ENCODE measurements at places on chromosomes 12 and 14. TPM values are rescaled to one million over a fixed set of nuclear protein-coding genes. Genes with fewer than 3 reads are reported as not detected.

- no peak for DNase-seq
- no peaks in the 10 kb centered on the region for H3K36me3 ChIP-seq
- H3K27me3 ChIP-seq = no peaks in the 10 kb centered on the region
- H3K4me1 ChIP-seq = no peaks in the 10 kb centered on the region
- no peak overlapping the region for H3K4me3 ChIP-seq
Measured at GRCh38 chr12:4216187-4216927, 57.2 kb upstream of the CCND2 start.

Gene CKAP4
- 210 TPM for total RNA-seq

DNA sequence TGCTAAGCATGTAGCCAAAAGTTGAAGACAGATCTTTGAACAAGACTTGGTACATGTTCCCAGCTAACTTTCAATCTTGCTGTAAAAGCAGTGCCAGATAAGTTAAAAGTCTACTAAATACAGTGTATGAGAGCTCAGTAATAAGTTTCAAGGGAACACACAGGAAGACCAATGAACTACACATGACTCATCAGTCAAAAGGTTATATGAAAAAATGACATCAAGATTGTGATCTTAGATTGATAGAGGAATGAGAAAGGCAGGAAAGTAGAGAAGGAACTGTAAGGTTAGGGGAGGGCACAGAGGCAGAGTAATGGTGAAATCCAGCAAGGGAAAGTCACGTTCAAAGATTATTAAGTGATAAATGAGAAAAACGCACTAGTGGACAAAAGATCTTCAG lies 249.9 kb upstream of the FLRT2 start:
- no peaks in the 10 kb centered on the region for H3K4me1 ChIP-seq
- H3K4me3 ChIP-seq = no peak overlapping the region
- peak; percentile 3 for DNase-seq
- H3K36me3 ChIP-seq = no peaks in the 10 kb centered on the region
- H3K27me3 ChIP-seq = no peaks in the 10 kb centered on the region

GRCh38 chr12:42163913-42164312 lies 19.2 kb upstream of the GXYLT1 start:
- no peak overlapping the region for H3K4me3 ChIP-seq
- DNase-seq = no peak
- H3K27me3 ChIP-seq = no peaks in the 10 kb centered on the region
- peaks cover 24% of the 10 kb centered on the region for H3K4me1 ChIP-seq
- peaks cover 19% of the 10 kb centered on the region for H3K36me3 ChIP-seq

DNA sequence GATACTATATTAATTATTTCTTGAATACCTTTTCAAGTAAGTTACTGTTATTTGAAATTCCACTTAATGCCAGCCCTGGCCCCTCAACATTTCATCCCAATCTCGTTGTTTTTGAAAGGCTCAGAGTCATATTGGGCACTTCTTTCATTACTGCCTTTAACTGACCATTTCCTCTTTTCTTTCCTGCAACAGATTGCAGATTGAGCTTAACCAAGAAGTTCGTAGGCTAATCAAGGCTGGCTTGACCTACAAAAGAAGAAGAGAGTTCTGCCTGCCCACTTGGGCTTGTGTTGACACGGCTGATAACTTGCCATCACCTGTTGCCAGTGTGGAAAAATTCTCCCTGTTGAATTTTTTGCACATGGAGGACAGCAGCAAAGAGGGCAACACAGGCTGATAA lies 91.0 kb downstream of the FLRT2 start:
- no peak overlapping the region for H3K4me3 ChIP-seq
- H3K27ac ChIP-seq = no peak overlapping the region
- peaks cover 55% of the 10 kb centered on the region for H3K36me3 ChIP-seq
- peaks cover 4% of the 10 kb centered on the region for H3K4me1 ChIP-seq
- no peaks in the 10 kb centered on the region for H3K27me3 ChIP-seq

- H3K27ac ChIP-seq = no peak overlapping the region
- H3K4me1 ChIP-seq = peaks cover 22% of the 10 kb centered on the region
- no peaks in the 10 kb centered on the region for H3K27me3 ChIP-seq
- H3K36me3 ChIP-seq = peaks cover 41% of the 10 kb centered on the region
- peak; percentile 62 for DNase-seq
- H3K4me3 ChIP-seq = no peak overlapping the region
Measured at GRCh38 chr14:85590784-85591183, 60.8 kb downstream of the FLRT2 start.

Gene NYNRIN
- total RNA-seq = 3.7 TPM

- H3K4me1 ChIP-seq = peaks cover 17% of the 10 kb centered on the region
- no peaks in the 10 kb centered on the region for H3K27me3 ChIP-seq
- no peak overlapping the region for H3K27ac ChIP-seq
- DNase-seq = no peak
- no peak overlapping the region for H3K4me3 ChIP-seq
Measured at GRCh38 chr14:24941719-24942118, 108.2 kb downstream of the STXBP6 start.

GRCh38 chr12:121982950-121983349 lies 38.7 kb upstream of the BCL7A start:
- H3K27me3 ChIP-seq = no peaks in the 10 kb centered on the region
- no peaks in the 10 kb centered on the region for H3K4me1 ChIP-seq
- DNase-seq = no peak
- H3K4me3 ChIP-seq = no peak overlapping the region

Gene MAP1LC3B2
- total RNA-seq = 0.63 TPM

DNA sequence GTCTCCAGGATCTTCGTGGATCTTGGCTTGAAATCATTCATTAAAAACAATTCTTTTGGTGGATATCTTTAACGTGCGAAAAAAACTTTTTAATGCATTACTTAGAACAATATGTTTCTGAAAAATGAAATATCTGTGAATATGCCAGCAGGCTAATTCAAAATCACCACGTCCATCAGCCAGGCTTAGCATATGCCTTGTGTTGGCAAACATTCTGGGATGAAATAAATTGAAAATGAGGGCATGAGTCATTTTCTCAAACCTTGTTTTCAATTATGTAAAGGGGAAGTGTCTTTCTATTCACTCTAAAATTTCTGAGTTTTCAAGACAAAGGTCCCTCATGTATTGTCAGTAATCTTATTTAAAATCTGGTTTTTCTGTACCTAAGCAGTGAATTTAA lies 393.9 kb downstream of the PAWR start:
- no peaks in the 10 kb centered on the region for H3K36me3 ChIP-seq
- peak; percentile 11 for DNase-seq
- H3K27me3 ChIP-seq = no peaks in the 10 kb centered on the region
- H3K4me1 ChIP-seq = peaks cover 20% of the 10 kb centered on the region
- H3K4me3 ChIP-seq = no peak overlapping the region
- H3K27ac ChIP-seq = no peak overlapping the region

Gene SERPINA4
- not detected for total RNA-seq

DNA sequence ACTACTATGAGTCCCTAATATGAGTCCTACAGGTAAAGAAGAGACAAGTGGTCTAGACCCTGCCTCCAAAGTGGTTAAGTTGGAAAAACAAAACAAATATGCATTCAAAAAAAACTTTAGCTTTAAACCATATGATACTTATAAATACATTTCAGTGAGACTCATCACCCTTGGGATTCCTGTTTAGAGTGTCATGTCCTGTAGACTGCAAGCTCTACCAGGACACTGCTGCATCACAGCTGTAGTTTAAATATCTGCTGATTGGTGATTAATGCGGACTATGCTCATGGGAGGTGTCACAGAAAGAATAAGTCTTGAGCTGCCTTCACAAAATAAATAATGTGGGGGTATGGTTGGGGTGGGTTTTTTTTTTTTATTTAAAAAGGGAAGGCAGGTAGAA lies 8.8 kb upstream of the LGR5 start:
- no peak overlapping the region for H3K4me3 ChIP-seq
- no peak overlapping the region for H3K27ac ChIP-seq
- H3K4me1 ChIP-seq = no peaks in the 10 kb centered on the region
- no peaks in the 10 kb centered on the region for H3K36me3 ChIP-seq
- H3K27me3 ChIP-seq = peaks cover 13% of the 10 kb centered on the region

DNA sequence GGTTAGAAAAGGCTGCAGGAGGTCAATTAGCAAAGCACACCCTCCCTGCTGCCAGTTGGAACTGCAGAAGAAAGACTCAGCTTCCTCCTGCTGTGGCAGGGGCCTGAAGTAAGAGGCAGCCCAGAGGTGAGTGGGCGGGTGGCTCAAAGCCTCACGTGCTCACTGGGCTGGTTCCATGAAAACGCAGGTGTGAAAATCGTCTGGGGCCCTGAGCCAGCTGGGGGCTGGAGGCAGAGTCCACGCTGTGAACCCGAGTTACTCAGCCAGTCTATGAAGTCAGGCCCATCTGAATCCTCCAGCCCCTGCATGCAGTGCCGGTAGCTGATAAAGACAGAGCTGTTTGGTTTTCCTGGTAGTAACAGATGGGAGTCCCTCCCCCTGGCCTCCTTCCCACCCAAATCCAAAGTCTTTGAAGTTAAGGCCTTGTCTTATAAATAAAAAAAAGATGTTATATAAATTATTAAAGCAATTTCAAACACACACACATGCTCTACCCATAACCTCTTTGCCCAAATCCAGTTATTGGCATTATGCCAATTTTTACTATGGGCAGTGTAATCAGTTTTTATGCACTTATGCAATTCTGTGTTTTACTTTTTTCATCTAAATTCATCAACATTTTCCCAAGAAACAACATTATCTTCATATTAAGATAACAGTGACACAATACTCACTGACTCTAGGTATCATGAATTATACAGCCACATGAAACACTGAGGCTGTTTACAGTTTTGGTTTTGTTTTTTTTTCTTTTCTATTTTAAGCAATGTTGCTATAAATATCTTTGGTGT lies 57.9 kb upstream of the PNMA1 start:
- peak; percentile 54 for DNase-seq
- no peaks in the 10 kb centered on the region for H3K36me3 ChIP-seq
- peaks cover 10% of the 10 kb centered on the region for H3K4me1 ChIP-seq
- no peak overlapping the region for H3K27ac ChIP-seq

- no peaks in the 10 kb centered on the region for H3K4me1 ChIP-seq
- H3K27me3 ChIP-seq = no peaks in the 10 kb centered on the region
- no peak overlapping the region for H3K4me3 ChIP-seq
Measured at GRCh38 chr14:79552778-79553177, 658.5 kb downstream of the DIO2 start.

GRCh38 chr12:95641299-95641952 lies 90.2 kb upstream of the USP44 start:
- H3K27me3 ChIP-seq = no peaks in the 10 kb centered on the region
- H3K4me3 ChIP-seq = no peak overlapping the region
- peaks cover 14% of the 10 kb centered on the region for H3K4me1 ChIP-seq
- H3K36me3 ChIP-seq = no peaks in the 10 kb centered on the region
- DNase-seq = no peak
- H3K27ac ChIP-seq = no peak overlapping the region

GRCh38 chr12:132399092-132400010 lies 70.0 kb upstream of the GALNT9 start:
- no peaks in the 10 kb centered on the region for H3K4me1 ChIP-seq
- H3K4me3 ChIP-seq = no peak overlapping the region
- H3K27me3 ChIP-seq = peaks cover 10% of the 10 kb centered on the region
- H3K27ac ChIP-seq = no peak overlapping the region
- DNase-seq = no peak

- H3K27ac ChIP-seq = no peak overlapping the region
- H3K4me1 ChIP-seq = peaks cover 1% of the 10 kb centered on the region
- H3K27me3 ChIP-seq = no peaks in the 10 kb centered on the region
- DNase-seq = no peak
Measured at GRCh38 chr14:29649170-29649569, 278.5 kb downstream of the PRKD1 start.

- no peaks in the 10 kb centered on the region for H3K36me3 ChIP-seq
- H3K4me3 ChIP-seq = peak overlapping the region; percentile 46
- H3K27me3 ChIP-seq = no peaks in the 10 kb centered on the region
- H3K27ac ChIP-seq = peak overlapping the region; percentile 82
Measured at GRCh38 chr12:77232045-77232444, 166.7 kb upstream of the E2F7 start.

Gene MTRFR
- total RNA-seq = 3.7 TPM

- no peaks in the 10 kb centered on the region for H3K27me3 ChIP-seq
- H3K36me3 ChIP-seq = no peaks in the 10 kb centered on the region
- H3K27ac ChIP-seq = no peak overlapping the region
- H3K4me1 ChIP-seq = no peaks in the 10 kb centered on the region
- DNase-seq = no peak
Measured at GRCh38 chr12:3086211-3086610, 9.0 kb downstream of the TSPAN9 start.

- peaks cover 35% of the 10 kb centered on the region for H3K4me1 ChIP-seq
- no peaks in the 10 kb centered on the region for H3K36me3 ChIP-seq
- H3K4me3 ChIP-seq = no peak overlapping the region
- H3K27ac ChIP-seq = no peak overlapping the region
Measured at GRCh38 chr14:68473794-68474193, 319.1 kb downstream of the ZFP36L1 start.

DNA sequence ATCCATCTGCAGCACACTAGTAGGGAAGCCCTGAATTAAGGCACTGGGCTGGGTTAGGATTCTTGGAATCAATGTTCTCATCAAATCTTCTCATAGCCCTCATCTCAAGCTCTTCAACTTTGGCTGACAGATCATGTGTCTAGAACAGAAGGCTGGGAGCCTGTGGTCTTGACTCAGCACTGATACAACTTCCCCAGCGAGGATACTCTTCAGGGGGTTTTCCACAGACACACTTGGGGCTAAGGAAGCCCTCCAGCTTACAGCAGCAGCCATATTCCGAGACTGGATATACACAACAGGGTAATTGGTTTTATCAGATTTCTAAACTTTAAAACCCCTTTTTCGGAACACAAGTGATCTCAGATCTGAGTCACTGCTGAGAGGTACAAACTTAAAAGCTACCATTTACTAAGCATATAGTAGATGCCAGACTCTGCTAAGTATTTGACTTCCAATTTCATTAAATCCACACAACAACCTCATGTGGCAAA lies 3.5 kb downstream of the FMNL3 start:
- no peaks in the 10 kb centered on the region for H3K27me3 ChIP-seq
- H3K4me3 ChIP-seq = peak overlapping the region; percentile 40
- peak overlapping the region; percentile 76 for H3K27ac ChIP-seq
- H3K36me3 ChIP-seq = no peaks in the 10 kb centered on the region
- DNase-seq = peak; percentile 85
- peaks cover 54% of the 10 kb centered on the region for H3K4me1 ChIP-seq

DNA sequence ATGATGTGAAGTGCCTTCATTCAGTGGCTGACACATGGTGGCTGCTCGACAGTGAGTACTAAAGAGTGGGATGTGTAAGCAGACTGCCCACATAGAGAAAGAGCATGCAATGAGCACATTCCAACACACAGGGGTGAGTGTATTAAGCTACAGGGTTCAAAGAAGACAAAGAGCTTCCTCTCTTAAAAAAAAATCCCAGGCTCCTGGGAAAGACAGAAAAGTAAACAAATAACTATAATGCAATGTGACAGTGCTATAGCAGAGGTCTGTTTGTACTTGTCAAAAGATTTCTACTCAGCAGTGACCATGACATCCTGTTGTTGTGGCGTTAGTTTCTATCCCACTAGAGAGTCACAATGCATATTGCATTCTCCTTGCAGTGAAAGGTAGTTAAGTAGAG lies 12.4 kb upstream of the PCNX1 start:
- DNase-seq = peak; percentile 47
- H3K4me3 ChIP-seq = no peak overlapping the region
- H3K4me1 ChIP-seq = peaks cover 56% of the 10 kb centered on the region

DNA sequence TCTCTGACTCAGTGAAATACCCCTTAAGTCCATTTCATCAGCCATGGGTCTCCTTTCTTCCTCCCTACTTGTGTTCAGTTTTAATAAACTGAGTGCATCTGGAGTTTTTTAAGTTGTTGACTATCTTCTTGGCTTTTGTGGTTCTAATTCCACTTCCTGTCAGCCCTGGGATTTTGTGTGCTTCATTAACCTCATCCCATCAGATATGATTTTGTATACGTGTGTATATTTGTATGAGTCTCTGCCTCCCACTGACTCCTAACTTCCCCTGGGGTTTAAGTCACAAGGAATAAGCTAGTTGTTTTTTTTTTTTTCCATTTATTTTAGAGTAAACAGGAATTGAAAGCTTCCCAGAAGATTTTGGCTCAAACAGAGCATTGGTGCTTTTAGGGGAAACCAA lies 62.7 kb downstream of the TTLL5 start:
- 0 out of 2 replicates have a peak, but pooled peaks cover 10% of the 10 kb centered on the region for H3K36me3 ChIP-seq
- no peak for DNase-seq
- H3K4me3 ChIP-seq = no peak overlapping the region
- 0 out of 2 replicates have a peak, but pooled peaks cover 5% of the 10 kb centered on the region for H3K4me1 ChIP-seq
- no peak overlapping the region for H3K27ac ChIP-seq
- H3K27me3 ChIP-seq = no peaks in the 10 kb centered on the region

All from GM23248 (cell line).